ENCODE measurements at places on chromosomes 7 and 10. TPM values are rescaled to one million over a fixed set of nuclear protein-coding genes. Genes with fewer than 3 reads are reported as not detected.
A peak's percentile ranks its signal among the peaks of the same experiment; 100 is the strongest.

GRCh38 chr7:105880571-105881330, 4.4 kb upstream of the ATXN7L1 start:
- DNase-seq, result no peak

GRCh38 chr10:118531105-118531852, 64.2 kb downstream of the PRLHR start:
- DNase-seq, result no peak

- no peak for DNase-seq
Measured at GRCh38 chr7:155184923-155185322, 112.8 kb upstream of the INSIG1 start.

DNA sequence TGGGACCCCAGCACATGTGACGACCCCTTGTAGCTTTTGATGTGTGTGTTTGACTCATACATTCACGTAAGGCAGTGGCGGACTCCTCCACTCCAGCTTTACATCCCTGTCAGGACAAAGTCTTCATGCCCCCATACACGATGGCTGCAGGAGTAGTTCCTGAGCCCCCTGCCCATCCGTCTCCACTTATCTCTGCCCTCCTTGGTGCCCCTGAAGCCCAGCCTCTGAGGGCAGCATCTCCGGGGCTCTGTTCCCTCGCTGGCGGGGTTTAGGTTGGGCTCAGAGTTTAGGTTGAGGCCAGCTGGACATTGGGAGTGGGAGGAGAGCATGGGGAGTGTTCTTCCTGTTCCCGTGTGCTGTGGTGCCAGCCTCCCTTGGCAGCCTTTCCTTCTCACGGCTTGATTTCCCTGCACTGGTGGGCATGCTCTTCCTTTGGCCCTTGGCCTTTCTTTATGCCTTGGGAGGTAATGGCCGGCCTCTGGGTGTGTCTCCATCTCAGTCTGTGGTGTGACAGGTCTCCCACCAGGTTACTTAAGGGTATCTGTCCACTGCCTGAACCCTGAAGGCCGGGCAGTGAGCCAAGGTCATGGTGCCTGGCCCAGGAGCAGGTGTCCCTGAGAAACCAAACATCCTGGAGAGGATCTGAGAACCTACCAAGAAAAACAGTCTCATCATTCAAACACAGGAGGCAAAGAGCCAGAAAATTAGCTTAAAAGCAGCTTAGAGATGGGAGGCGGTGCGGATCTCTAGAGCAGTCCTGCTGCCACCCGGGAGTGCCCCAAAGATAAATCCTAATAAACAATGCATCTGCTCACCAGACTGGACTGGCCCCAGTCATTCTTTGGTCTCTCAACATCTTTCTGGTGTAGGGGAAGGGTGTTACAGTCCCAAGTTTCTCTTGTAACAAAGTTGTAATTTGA, 85.5 kb downstream of the GLRX3 start:
- peak; percentile 8 for DNase-seq

- DNase-seq, result peak; percentile 58
Measured at GRCh38 chr7:129168231-129169021, 20.0 kb upstream of the SMO start.

DNA sequence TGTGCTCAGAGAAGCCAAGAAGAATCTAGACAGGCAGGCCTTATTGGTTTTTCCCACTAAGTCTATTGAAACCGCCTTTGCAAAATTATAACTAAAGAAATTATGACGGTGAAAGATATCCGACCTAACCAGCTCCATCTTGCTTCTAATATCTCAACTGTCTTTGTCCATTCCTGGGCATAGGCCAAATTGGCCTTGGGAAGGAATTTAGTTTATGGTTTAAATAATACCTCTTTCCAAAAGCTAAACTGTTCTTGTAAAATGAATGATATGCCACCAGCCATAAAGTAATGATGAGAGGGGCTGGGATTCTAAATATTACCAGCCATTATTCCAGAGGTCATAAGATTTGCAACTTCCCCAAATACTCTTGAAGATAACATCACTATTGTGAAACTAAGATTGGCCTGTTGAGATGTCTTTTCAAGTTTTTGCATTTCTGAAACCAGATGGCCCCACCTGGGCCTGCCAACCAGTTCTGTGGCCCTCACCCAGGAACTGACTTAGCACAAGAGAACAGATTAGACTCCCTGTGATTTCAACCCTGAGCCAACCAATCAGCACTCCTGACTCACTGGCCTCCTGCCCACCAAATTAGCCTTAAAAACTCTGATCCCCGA, 41.2 kb upstream of the SLC35G1 start:
- no peak for DNase-seq

GRCh38 chr7:139889186-139889871, 60.3 kb downstream of the TBXAS1 start:
- no peak for DNase-seq

GRCh38 chr10:96978621-96979154, 146.6 kb downstream of the LCOR start:
- no peak for DNase-seq

The VPS50 gene
- 9.5 TPM for total RNA-seq

The CUZD1 gene
- 19.4 TPM for total RNA-seq
